ENCODE measurements at places on chromosomes 12 and 14.

GRCh38 chr14:100470523-100470897 is 116.7 kb downstream of the BEGAIN start:
- DNase-seq, result no peak

DNA sequence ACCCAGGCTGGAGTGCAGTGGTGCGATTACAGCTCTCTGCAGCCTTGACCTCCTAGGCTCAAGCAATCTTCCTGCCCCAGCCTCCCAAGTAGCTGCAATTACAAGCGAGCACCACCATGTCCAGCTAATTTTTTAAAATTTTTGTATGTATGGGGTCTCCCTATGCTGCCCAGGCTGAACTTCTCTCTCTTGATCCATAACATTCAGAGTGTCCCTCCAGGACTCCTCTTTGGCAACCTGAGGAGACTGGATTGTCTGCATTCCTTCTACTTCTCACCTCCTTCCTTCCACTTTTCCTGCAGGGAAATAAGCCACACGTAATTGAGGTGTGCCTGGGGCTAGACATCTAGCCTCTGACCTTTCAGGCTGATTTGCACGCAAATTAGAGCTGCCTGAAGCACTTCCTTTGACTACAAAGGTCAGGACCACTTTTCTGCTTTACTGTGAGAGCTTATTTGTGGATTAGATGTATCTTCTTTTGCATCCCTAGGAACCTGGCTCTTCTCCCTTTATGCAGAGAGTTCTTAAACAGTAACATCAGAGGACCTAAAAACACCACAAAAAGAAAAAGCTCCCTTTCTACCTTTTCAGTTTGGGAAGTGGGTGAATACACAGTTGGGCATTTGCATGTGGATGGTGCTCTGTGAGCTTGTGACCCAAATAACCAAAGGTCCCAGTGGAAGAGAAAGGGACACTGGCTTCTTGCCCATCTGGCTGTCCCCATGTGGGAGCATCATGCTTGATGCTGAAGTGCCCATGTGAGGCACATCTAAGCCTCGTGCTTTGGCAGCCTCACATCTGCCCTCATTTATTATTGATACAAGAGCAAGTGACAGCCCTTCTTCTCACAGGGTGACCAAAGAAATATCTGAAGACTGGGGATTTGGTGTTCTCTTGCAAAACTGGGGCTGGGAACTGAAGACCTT is 33.5 kb downstream of the PYGL start:
- DNase-seq, result no peak

- DNase-seq, result no peak
These were observed 377.9 kb downstream of the GALC start for GRCh38 chr14:87615047-87615446.

DNA sequence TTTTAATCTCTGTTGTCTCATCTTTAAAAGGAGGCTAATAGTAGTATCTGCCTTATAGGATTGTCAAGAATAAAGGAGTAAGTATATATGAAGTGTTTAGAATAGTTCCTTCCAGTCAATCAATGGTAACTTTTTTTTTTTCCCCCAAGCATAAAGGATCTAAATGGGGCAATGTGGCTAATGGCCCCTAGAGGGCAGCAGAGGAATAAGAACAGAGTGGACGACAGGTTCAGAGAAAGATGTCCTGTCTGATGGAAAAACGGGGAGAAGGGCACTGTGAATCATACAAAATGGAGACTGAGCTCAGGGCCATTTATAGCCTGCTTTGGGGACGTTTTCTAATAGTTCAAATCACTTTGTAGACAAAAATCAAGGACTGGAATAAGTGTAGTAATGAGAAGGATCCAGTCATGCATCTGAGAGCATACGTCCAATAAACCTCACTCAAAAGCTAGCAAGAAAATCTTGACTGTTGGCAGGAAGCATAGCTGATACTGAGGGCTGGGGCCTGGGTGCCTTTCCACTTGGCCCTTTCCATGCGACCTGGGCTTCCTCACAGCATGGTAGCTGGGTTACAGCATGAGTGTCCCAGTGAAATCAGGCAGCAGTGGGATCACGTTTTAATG is 51.3 kb downstream of the IFNG-AS1 start:
- no peak for DNase-seq

- no peak for DNase-seq
These were observed 7.4 kb downstream of the TMEM120B start for GRCh38 chr12:121719926-121720414.

- DNase-seq, result no peak
These were observed 14.9 kb upstream of the SERPINA6 start for GRCh38 chr14:94338023-94338422.

- no peak for DNase-seq
These were observed 3.1 kb upstream of the OR4N2 start for GRCh38 chr14:19800282-19801117.

- DNase-seq, result no peak
These were observed 185.2 kb upstream of the TBX3 start for GRCh38 chr12:114868995-114869834.

GRCh38 chr12:94326727-94327126 is 132.9 kb downstream of the CEP83 start:
- DNase-seq, result no peak

DNA sequence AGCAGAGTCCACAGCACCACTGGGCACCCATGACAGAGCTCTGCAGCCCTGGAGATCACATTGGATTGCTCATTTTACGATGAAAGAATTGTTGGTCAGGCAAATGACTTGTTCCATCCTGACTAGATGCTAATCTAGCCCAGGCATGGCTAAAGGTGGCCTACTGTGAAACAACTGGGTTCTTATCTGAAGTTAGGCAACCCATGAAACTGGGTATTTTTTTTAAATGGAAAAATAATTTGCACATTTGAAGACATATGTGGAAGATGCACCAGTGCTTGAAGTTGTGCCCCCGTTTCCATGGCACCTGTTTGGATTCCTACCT is 8.3 kb downstream of the PYGL start:
- DNase-seq, result no peak

DNA sequence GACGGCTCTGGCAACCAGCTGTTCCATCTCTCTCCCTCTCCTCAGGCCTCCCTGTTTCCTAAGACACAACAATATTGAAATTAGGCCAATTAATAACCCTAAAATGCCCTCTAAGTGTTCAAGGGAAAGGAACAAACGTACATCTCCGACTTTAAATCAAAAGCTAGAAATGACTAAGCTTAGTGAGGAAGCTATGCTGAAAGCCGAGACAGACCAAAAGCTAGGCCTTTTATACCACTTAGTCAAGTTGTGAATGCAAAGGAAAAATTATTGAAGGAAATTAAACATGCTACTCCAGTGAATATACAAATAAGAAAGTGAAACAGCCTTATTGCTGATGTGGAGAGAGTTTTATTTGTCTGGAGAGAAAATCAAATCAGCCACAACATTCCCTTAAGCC is 61.8 kb upstream of the CATSPERB start:
- no peak for DNase-seq

DNA sequence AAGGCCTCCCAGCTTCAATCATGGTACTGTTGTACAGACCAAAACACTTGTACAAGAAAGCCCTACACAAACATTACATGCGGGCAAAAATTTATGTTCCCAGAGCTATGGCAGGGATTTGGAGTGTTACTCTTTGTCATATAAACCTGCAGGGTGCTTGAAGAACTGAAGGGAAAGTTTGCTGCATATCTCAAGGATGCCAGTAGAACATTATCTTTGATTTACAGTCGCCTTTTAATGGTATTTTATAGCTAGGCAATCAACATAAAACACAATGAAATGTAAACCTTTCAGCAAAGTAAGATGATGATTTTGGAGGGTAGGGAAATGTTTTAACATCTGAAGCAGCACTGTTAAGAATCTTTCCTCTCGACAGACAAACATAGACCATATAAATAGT is 305.6 kb downstream of the KCNH5 start:
- DNase-seq, result no peak

- no peak for DNase-seq
These were observed 78.2 kb downstream of the IPO8 start for GRCh38 chr12:30617346-30618016.

- no peak for DNase-seq
These were observed 46.4 kb upstream of the PLXNC1 start for GRCh38 chr12:94101738-94102660.

DNA sequence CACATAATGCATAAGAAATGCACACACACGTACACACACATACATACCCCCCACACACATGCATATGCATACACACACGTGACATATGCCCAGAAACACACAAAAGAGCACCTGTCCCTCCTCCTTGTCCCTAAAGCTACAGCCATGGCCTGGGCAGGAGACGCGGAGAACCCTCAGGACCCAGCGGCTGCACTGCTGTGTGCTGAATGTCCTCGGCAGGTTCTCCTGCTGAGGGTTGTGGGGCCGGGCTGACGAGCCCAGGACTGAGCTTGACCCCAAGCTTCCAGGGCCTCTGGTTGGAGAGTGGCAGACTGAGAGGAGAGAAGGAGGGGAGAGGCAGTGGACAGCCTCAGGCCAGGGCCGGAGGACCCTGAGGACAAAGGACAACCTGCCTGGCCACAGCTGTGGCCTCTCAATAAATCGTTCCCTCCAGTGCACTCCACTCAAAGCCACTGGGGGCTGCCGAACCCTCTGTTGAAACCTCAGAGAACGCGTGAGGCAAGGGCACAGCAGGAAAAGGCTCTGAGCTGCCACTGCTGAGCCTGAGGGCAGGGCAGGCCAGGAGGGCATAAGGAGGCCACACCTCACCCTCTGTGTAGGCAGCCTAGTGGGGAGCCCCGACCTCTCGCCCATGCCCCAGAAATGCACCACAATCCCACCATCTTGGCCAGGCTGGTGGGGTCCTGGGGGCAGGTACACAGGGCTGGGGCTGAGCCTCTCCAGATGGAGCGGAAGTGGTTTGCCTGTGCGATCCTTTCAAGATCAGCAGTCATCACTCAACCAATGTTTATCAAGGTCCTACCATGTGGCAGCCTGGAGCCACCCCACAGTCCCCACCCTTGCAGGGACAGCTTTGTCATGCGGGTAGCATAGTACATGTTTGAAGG is 3.1 kb downstream of the CACNA2D4 start:
- DNase-seq, result no peak

- DNase-seq, result no peak
These were observed 157.9 kb downstream of the ZNF664 start for GRCh38 chr12:124130691-124131591.

DNA sequence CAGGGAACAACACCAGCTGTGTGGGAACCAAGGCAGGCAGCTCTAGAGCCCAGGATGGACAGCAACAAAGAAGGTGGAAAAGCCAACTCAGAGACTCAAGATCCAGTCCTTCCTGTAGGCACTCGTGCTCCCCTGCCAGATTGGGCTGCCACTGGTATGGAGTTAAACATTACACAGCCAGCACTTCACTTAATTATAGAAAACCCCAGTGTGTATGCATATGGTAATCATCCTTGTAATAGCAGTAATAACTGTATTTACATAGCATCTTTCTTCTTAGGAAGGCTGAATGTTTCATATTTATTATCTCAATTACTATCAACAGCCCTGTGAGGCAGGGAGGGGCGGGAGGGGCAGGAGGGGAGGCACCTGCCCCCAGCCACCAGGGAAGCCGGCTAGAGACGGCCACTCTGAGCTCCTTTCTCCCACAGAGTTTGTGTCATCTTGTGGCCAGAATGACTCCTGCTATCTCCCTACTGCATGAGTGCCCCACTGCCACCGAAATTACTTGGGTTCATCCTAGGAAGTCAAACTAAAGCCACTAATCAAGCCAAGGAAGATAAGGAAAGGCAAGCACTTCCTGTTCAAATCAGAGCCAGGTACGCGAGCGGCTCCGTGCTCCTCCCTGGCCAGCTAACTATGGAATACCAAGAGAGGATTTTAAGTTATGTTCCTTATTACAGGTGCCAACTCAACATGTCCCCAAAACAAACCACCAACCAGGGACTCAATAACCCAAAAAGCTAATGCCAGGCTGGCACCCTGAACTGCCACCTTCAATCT is 15.7 kb upstream of the RAB35 start:
- no peak for DNase-seq

DNA sequence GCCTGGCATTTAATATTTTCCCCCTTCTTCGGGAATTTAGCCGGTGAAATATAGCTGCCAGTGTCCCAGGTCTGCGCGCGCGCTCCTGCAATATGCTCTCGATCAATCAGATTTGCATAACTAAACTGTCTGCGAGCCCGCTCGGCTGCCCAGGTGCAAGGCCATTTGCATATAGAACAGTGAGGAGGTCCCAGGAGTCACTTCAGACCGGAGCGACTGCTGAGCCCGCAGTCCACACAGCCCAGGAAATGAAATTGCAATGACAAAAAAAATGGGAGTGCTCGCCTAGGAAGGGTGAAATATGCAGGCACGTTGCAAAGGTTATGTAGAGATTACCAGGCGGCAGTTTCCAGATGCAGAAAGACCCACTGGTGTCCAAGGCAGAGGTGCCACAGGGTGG is 228.5 kb downstream of the VRK1 start:
- DNase-seq, result no peak

GRCh38 chr12:76881142-76881541 is 2.3 kb upstream of the CSRP2 start:
- no peak for DNase-seq

DNA sequence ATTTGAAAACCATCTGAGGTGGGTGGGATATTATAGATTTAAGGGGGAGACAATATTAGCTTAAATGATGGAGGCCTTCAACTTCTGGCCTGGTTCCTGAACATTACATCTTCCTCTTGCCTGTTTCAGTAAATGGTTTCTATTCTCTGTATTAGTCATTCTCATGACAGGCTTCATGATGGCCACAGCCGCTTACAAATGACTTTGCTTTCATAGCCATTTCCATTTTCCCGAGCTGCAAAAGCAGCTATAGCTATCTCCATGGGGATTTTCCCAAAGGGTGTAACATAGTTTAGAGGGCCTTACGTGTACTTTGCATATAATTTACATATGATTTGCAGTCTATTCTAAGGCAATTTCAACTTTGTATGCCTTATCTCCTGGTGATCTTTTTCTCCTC is 121.8 kb downstream of the NRXN3 start:
- no peak for DNase-seq

GRCh38 chr12:19088606-19089005 is 40.9 kb upstream of the PLEKHA5 start:
- DNase-seq, result no peak

- no peak for DNase-seq
These were observed 234.0 kb upstream of the CAND1 start for GRCh38 chr12:67035121-67035520.

DNA sequence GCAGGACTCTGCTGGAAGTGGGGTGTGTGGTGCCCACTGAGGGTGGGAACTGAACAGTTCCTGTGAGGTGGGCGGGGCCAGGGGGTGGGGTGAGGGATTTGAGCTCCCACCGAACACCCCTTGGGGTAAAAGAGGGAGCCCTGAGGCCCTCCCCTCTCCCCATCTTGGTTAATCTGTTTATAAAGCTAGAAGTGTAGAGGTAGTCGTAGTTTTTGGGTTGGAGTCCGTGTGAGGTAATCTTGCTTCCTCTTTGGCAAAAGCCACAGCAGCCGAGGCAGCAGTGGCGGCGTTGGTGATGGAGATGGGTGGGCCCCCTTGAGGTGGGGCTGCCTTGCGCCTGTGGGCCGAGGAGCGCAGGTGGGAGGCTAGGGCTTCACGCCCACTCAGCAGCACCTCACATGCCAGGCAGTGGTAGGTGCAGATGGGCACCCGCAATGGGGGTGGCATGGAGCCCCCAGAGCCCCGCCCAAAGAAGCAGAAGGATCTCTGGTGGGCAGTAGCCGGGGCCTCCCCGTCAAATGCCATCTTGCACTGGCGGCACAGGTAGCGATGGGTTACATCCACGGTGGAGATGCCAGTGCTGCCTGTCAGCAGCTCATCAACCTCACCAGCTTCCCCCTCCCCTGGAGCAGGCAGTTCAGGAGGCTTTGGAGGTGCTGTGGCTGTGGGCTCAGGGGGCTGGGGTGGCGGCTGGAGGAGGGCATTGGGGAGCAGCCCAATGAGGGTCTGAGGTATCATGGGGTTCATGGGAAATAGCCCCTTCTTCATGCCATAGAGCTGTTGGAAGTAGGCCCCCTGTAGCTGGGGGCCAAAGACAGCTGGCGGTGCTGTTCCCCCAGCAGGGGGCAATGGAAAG is 29.6 kb downstream of the ZFHX2 start:
- DNase-seq, result no peak
